T-helper 2 cell (primary cell): ENCODE measurements at places on chromosomes 12 and 14.

- no peak for DNase-seq
These were observed 75.1 kb upstream of the NUDT4 start for GRCh38 chr12:93302331-93303229.

DNA sequence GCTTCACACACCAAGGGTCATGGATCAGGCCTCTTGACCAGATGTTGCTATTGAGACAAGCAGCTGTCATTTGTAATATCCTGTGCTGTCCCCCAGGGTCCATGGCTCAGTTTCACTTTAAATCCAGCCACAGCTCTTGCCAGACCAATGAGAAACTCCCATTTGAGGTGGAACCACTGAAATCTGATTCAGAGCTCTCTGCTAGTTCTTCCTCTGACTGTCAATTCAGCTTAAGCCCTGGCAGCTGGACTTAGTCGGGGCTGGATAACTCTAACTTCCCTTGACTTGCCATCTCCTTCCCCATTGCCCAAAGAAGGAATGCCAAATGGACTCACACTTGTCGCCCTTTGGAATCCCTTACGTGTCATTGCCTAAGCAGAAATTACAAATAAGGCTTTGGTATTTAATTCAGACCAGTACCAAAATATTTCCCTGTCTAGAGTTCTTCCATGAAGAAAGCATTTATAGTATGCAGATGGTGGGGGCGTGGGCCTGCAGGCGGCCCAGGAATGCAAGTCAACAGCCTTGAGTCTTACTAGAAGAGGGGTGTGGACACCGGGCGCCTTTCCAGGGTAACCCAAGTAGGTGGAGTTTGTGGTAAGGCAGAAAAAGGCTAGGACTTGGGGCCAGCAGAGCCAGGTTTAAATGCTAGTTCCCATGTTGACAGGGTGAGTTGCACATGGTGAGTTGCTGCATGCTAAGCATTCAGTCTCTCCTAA lies 96.9 kb upstream of the TMPO start:
- DNase-seq = no peak

DNA sequence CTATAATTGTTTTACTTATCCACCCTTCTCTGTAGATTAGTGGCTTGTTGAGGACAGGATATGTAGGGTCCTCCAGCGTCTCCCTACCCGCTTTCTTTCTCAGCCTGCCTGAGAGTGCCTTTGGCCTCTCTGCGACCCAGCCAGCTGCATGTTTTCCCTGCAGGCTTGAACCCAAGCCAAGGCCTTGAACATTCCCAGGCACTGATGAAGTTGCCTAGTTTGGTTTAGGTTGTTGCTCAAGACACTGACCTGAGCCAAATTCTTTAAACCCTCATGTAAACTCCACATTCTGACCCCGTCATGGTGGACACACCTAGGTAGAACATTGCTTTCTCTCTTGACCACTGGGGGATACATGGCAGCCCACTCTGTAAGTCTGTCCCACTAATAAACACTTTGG lies 33.4 kb upstream of the TXNRD1 start:
- DNase-seq = no peak

GRCh38 chr14:95489214-95490137 lies 27.0 kb downstream of the SYNE3 start:
- no peak for DNase-seq

- no peak for DNase-seq
These were observed 36.0 kb upstream of the RMST start for GRCh38 chr12:97426492-97427116.
